Activated T-helper 17 cell treated with anti-CD3 and anti-CD28 coated beads, Interleukin-2, amount 50 U/mL, for 72 hours (primary cell): ENCODE measurements at places on chromosomes 2 and 18.

GRCh38 chr2:159164457-159164911 is 122.0 kb downstream of the WDSUB1 start:
- ATAC-seq: no peak

- ATAC-seq: no peak
Measured at GRCh38 chr2:43825841-43826240, 12.8 kb downstream of the ABCG5 start.

DNA sequence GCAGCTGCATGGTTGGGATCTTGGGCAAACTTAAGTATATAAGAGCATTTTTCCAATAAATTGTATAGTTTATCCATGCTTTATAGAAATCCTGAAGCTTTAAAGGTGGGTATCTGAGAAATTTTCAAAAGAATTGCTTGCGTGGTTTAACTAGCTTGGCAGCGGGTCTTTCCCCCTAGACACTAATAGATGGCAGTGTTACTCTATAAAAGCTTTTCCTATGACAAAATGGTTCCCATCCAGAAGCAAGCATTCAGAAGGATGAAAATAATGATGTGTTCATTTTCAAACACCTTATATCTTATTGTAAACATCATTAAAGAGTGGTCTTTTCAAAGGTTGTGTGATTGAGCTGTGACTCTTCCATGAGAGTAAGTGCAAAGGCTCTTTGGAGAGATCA is 45.9 kb downstream of the KDM3A start:
- ATAC-seq: no peak

DNA sequence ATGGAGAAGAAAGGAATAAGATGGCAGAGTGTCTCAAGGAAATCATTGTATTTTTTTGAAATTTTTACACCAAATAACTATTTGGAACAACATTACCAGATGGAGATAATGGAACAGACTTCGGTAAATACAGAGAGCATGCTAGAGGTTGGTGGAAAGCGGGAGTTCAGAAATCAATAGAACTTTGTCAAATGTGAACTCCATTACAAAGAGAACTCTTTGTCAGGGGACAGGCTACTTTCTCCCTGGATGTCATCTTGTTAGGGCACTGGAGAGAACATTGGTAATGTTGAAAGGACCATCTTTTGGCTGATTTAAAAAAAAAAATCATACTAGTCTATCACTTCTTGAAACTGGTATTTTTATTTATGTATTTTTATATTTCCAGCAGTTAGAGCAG is 30.8 kb downstream of the DCC start:
- no peak for ATAC-seq

DNA sequence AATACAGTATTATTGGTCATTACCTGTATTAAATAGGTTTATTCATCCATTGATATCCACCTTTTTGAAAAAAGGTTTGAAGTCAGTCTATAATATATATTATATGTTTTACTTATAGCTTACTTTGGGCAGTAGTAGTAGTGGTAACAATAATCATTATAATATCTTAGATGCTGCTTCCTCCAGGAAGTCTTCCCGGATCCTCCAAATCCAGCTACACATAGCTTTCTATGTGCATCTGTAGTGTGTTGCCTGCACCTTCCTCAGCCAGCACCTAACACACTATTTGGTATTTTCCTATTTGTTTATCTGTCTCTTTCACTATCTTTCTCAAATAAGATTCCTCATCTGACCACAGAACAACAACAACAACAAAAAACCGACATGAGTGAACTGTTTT is 81.0 kb downstream of the PRKCE start:
- no peak for ATAC-seq

- no peak for ATAC-seq
Measured at GRCh38 chr2:16018277-16019059, 78.1 kb downstream of the MYCN start.

DNA sequence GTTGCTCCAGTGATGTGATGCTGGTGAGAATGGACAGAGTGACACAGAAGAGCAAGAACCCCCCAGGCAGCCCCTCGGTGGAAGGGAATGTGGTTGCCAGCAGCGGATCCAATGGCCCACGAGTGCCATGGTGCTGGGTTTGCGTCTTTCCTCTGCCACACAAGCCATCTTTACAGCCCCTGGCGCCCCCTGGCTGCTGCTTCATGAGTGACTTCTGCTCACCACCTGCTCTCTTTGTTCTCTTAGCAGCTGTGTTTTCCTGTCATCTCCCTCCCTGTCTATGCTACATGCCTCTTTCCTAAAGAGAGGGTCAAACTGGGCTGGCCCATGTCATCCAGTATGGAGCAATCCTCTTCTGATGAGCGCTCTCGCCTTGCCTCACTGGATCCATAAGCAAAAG is 300.0 kb upstream of the SMIM21 start:
- ATAC-seq: no peak

GRCh38 chr2:135586148-135586547 is 54.9 kb downstream of the R3HDM1 start:
- no peak for ATAC-seq

DNA sequence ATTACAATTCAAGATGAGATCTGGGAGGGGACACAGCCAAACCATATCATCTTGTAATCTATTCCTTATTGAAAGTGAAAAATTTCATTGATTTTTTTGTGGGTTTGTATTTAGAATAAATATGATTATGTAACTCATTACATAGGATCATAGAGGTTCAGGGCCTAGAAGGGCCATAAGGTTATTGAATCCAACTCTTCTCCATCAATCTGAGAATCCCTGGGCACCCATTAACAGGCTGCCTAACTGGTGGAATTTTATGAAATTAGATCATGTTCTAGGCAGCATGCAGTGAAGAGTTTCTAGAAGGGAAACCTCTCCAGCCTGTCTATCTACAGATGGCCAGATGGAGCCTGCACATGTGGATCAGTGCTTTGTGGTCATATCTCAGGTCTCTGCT is 6.3 kb upstream of the APOB start:
- ATAC-seq: no peak
